ENCODE measurements at places on chromosomes 3 and 15. TPM values are rescaled to one million over a fixed set of nuclear protein-coding genes. Genes with fewer than 3 reads are reported as not detected.

ECE2 gene
- total RNA-seq, result not detected

GRCh38 chr3:178097576-178097975 is 438.7 kb upstream of the KCNMB2 start:
- no peak for DNase-seq

- no peak for DNase-seq
These were observed 303.9 kb downstream of the GAP43 start for GRCh38 chr3:115927197-115927596.

GRCh38 chr3:17740721-17741141 is 1.7 kb downstream of the TBC1D5 start:
- no peak for DNase-seq

GRCh38 chr3:159856590-159857104 is 132.0 kb upstream of the IL12A start:
- no peak for DNase-seq
